ENCODE measurements at places on chromosomes 12 and 14.

DNA sequence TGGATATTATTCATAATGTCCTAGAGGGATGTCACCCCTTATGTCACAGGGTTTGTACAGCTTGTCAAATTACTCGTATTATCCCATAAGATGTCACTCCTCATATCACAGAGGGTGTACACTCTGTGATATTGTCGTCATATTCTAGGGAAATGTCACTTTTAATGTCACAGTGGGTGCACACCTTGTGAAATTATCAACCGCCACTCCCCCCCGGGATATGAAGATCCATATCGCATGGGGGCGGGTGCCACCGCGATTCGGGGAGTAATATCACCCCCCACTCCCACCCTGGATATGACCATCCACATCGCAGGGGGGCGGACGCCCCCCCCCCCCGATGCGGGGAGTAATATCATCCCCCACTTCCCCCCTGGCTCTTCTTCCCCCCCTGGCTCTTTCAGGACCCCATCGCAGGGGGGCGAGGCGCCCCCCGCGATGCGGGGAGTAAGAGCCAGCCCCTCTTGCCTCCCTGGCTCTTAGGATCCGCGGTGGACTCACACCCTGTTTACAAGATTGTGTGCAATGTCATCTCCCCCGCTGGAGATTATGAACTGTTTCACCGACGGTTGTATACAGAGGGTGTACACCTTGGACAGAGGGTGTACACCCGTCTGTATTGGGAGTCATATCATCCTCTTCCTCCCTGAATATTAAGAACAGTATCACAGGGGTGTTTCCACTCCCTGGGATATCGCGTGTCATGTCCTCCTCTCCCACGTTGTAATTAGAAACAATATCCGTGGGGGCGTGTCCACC lies 92.8 kb downstream of the FRMD6 start:
- no peak for DNase-seq

GRCh38 chr14:52348776-52349175 lies 34.7 kb downstream of the PTGER2 start:
- DNase-seq = no peak

- no peak for DNase-seq
Observed at GRCh38 chr14:101233808-101234207, 327.5 kb upstream of the DIO3 start.

- DNase-seq = no peak
Observed at GRCh38 chr12:54439096-54439495, 20.0 kb upstream of the ITGA5 start.

- no peak for DNase-seq
Observed at GRCh38 chr12:112341046-112341825, 41.0 kb downstream of the HECTD4 start.

DNA sequence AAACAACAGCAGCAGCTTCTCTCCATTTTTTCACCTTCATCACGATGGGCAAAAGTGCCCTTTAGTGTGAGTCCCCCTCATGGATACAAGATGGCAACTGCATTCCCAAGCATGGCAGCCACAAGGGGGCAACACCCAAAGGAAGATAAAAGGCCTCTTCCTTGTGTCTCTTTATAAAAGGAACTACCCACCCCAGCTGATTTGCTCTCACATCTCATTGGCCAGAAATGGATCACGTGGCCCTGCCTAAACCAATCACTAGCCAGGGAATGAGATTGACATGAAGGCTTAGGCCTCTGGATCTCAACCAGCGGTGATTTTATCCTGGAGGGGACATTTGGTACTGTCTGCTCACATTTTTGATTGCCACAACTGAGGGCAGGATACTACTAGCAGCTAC lies 21.9 kb upstream of the IFT81 start:
- peak; percentile 49 for DNase-seq

DNA sequence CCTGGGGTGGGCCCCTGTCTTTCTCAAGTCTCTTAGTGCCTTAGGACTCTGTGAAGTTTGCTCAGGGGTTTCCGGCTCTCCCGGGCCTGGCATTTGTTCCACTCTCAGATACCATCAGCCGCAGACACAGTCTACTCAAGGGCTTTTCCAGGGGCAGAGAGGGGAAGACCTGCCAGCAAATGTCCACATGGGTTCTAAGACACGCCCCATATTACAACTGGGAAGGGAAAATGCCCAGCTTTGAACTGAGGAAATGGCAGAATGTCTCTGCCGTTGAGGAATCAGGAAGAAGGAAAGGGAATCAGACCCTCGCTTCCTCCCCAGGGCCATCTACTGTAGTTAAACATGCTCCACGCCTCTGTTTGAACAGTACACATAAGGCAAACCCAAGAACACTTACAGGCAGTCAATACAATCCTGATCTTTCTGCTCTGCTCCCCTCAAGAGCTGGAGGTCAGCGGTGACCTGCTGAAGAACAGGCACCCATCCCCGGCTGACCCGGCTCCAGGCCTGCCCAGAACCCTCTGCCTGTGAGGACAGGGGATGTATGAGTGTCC lies 7.9 kb downstream of the CCDC85C start:
- no peak for DNase-seq

- DNase-seq = no peak
Observed at GRCh38 chr12:80857311-80857710, 80.4 kb downstream of the LIN7A start.

GRCh38 chr12:64578566-64578965 lies 31.7 kb upstream of the RASSF3 start:
- DNase-seq = no peak

- DNase-seq = no peak
Observed at GRCh38 chr12:93164103-93164880, 213.4 kb upstream of the NUDT4 start.

GRCh38 chr14:54654605-54655004 lies 87.7 kb downstream of the SAMD4A start:
- no peak for DNase-seq

- DNase-seq = no peak
Observed at GRCh38 chr12:77813558-77813957, 17.1 kb upstream of the NAV3 start.

DNA sequence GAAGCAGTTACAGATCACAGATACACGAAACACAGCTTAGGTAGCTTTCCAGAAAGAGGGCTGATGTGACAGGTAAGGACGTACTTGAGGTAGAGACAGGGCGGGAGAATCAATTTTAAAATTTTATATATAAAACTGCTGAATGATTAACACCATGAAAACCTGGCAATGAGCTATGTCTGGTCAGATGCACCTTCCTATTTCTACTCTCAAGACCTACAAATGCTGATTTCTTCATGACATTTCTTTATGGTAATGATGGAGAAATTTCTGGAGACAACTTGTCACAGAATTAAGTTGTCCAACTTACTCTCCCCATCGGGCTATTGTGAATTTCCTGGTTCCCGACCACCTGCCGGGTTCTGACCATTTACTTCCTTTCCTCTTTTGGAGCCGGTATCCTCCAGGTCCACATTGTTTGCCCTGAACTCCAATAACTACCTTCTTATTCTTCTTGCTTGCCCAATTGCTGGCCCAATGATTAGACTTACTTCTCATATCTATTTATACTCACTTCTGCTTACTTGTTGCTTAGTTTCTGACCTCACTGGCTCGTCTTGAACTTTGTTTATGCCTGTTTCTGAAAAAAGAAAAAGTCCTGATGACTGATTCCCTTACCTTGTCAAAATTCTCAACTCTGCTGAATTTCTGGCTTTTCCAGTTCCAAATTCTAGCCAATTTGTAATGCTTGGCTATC lies 12.8 kb upstream of the ATP2B1 start:
- DNase-seq = no peak

GRCh38 chr12:26851031-26851809 lies 18.2 kb upstream of the ITPR2 start:
- DNase-seq = no peak

- DNase-seq = no peak
Observed at GRCh38 chr14:95649230-95649629, 37.0 kb upstream of the TCL1B start.

DNA sequence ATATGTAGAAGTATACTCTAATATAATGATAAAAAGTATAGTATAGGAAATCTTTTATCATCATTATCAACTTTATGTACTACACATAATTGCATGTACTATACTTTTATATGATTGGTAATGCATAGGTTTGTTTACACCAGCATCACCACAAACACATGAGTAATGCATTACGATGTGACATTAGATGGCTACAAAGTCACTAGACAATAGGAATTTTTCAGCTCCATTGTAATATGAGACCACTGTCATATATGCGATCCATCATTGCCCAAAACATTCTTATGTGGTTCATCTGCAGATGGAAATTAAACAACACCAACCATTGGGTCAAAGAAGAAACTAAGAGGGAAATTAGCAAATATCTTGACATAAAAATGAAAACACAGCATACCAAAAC lies 4.4 kb downstream of the ADAM20 start:
- DNase-seq = no peak

- DNase-seq = peak; percentile 66
Observed at GRCh38 chr12:53053218-53054111, 3.6 kb downstream of the TNS2 start.

GRCh38 chr14:101758913-101759593 lies 2.5 kb upstream of the PPP2R5C start:
- DNase-seq = no peak

GRCh38 chr14:100039903-100040302 lies 25.3 kb upstream of the EVL start:
- DNase-seq = no peak

DNA sequence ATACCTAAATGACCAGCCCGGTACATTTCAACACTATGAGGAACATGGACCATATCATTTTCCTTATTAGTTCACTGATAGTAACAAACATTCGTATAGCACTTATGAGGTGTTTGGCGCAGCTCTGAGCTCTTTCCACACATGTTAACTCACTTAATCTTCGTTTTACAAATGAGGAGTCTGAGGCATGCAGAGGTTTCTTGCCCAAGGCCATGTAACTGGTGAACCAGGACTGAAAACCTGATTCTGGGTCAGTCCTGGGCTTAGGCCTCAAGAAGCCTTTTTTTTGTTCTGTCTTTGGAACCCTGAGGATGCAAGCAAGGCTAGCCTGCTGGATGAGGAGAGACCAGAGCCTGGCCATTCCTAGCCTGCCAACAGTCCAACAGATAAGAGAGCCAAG lies 55.0 kb downstream of the C14orf132 start:
- DNase-seq = no peak

- no peak for DNase-seq
Observed at GRCh38 chr12:54127538-54128259, 61.1 kb downstream of the SMUG1 start.

DNA sequence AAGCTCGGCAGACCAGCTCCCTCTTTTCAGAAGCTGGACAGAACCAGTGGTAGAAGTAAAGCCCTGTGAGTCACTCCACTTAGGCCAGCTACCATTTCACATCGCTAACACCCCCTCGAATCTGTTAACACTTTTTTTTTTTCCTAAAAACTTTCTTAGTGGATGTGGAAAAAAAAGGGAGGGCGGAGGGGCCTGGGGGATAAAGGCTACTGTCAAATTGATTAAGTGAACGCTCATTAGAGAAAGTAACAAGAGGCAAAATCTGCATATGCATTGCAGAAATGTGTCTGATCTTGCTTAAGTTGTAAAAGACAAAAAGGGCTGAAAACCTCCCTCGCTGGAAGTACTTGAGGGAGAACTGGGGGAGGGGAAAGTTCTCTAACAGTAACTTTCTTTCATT lies 86.6 kb upstream of the OTX2 start:
- DNase-seq = no peak

GRCh38 chr14:99850709-99851108 lies 57.5 kb downstream of the EML1 start:
- DNase-seq = no peak

DNA sequence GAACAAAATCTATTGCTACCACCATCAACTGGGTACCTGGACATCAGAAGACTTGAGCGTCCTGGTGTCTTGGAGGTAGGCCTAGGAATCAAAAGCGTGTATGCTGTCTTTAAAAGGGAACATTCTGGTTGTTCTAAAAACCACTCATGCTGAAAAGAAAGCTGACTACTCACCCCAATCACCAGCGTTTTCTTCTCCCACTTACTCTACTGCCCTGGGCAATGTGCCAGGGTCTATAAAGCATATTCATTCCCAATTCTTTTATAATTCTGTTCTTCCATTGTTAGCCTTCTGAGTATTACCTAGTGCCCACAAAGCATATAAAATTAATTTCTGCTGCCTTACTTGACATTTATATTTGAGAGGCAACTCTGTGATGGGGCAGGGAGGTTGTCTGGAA lies 133.4 kb downstream of the KCNA5 start:
- no peak for DNase-seq

DNA sequence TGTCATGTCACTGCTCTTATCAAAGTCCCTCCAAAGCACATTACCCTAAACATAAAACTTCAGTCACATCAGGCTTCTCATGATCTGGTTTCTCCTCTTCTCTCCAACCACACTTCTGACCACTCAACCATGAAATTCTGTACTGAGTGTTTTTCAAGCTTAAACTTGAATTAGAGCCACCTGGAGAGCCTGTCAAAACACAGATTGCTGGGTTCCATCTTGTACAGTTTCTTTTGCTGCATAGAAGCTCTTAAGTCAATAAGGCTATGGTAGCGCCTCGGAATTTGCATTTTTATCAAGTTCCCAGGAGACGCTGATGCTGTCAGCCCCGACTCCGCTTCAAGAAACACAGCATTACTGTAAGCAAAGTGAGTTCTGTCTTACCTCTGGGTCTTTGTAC lies 16.4 kb upstream of the SRRM4 start:
- no peak for DNase-seq

- DNase-seq = no peak
Observed at GRCh38 chr12:52984136-52984535, 22.1 kb upstream of the EIF4B start.

- DNase-seq = no peak
Observed at GRCh38 chr12:10247436-10248058, 34.9 kb downstream of the GABARAPL1 start.

DNA sequence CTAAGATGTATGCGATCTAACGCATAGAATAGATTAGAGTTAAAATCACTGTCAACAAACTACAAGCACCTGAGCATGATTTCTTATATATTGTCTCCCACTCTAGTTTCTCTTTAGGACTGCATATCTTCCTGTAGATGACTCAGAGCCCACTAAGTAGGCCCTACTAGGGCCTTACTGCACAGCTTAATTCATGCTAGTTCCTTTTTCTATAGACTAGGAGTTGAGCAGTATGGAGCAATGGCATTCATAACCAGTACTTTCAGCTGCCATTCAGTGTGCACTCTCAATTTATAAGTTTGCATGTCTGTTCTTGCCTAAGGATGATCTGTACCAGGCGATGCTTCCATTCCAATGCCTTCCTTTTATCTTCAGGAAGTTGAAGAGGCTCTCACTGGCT lies 103.5 kb downstream of the METTL25 start:
- DNase-seq = no peak

Measured in activated CD4-positive, alpha-beta T cell treated with anti-CD3 and anti-CD28 coated beads, Interleukin-2, amount 50 U/mL, for 48 hours (primary cell).